Muscle of back (tissue), 13 donors: ENCODE measurements at places on chromosomes 16 and 17.

DNA sequence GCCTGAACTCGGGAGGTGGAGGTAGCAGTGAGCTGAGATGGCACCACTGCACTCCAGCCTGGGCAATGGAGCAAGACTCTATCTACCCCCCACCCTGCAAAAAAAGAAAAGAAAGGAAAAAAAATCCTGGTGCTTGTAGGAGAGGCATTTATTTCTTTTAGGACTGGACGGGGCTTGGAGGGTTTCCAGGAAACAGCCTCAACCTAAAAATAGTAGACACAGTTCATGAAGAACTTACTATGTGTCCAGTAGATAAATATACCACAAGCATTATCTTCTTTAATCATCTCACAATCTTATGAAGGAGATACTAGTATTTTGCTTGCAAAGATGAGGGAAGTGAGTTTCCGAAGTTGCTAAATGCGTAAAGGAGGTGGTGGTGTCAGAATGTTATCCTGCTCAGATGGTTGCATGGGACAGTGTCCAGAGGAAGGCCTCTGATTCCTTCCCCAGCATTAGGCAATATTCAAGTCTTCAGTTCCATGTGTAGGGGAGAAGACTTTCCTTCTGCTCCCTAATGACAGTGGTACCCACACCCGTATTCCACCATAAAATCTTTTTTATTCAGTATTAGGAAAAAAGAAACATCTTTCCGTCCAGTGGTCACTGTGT, 263.2 kb downstream of the WWOX start:
- no peak for DNase-seq

- no peak for DNase-seq
These were observed 842 bp upstream of the TEDC2 start for GRCh38 chr16:2458887-2459646.

DNA sequence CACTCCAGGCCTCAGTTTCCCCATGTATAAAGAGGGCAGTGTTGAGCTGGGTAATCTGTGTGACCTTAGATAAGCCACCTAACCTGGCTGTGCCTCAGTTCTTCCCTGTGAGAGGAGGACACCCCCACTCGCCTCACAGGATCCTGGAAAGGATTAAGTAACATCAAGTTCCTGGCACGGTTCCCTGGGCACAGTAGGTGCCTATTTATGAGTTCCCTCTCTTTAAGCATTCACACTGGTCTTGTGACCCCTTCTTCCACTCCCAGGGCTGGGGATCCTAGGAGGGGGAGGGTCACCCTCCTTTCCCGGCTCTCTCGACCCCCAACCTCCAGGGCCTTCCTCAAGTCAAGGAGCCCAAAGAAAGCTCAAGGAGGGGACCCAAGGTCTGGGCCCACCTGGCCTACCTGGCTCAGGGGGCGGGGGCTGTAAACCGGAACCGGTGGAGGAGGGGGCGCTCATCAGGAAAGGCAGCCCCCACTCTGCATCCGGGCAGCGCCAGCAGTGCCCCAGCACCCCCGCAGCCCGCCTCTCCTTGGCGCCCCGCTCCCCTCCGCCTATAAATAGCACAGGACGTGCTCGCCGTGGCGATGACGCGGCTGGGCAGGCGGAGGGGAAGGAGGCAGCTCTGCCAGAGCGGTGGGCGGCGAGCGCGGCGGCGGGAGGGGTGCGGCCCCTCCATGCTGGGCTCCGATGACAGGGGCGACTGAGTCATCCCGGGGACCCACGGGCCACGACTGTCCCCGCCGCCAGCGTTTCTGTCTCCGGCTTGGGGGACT, 9.4 kb downstream of the RPL19 start:
- no peak for DNase-seq

GRCh38 chr16:27322858-27323780, 9.3 kb downstream of the IL4R start:
- DNase-seq, result no peak

DNA sequence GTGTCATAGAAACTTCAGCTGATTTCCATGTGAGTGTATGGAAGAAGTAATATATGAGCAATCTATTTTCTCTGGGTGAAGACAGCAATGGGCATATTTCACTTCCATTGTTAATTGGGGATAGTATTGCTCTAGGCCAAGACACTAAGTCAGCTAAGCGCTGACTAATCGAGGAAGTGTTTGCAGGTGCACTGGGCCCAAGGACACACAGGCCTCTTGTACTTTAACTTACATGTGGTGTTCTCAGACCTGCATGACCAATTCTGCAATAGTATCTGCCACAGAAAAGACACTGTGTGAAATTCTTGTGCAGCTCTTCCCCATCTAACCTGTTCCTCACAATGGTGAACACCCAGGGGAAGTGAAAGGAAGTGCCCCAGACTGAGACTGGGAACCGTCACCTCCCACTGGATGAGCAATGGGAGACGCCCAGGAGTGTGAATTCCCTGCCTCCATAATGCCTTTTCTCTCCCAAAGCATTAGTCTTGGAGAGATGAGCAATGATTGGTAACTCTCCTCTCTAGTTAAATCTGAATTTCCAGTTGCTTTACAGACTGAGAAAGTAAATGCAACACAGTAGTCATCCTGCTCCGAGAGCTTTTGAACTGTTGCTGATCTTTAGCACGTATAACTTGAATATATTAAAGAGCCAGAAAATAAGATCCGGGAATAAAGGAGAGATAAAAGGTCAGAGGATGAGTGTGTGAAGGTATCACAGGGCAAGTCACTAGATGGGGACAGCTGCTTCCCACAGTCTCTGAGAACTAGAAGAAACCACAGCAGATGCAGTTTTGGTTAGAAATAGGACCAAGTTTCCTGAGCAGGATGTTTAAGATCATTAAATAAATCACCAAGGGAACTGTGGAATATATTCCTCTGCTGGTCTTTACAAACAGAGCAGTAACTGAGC, 82.6 kb downstream of the CDK5R1 start:
- no peak for DNase-seq

DNA sequence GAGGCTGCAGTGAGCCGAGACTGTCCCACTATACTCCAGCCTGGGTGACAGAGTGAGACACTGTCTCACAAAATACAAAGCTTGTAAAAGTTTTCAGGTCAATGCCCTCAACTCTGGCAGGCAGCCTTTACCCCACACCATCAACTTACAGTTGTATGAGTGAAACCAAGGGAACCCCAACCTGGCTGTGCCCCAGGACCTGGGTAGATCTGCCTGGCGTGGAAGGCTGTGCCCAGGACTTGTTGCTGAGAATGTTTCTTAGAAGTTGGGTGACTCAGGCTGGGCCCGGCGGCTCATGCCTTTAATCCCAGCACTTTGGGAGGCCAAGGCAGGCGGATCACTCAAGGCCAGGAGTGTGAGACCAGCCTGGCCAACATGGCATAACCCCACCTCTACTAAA, 7.8 kb downstream of the CES3 start:
- no peak for DNase-seq

- DNase-seq, result no peak
These were observed 23.6 kb upstream of the BPTF start for GRCh38 chr17:67801626-67802175.

DNA sequence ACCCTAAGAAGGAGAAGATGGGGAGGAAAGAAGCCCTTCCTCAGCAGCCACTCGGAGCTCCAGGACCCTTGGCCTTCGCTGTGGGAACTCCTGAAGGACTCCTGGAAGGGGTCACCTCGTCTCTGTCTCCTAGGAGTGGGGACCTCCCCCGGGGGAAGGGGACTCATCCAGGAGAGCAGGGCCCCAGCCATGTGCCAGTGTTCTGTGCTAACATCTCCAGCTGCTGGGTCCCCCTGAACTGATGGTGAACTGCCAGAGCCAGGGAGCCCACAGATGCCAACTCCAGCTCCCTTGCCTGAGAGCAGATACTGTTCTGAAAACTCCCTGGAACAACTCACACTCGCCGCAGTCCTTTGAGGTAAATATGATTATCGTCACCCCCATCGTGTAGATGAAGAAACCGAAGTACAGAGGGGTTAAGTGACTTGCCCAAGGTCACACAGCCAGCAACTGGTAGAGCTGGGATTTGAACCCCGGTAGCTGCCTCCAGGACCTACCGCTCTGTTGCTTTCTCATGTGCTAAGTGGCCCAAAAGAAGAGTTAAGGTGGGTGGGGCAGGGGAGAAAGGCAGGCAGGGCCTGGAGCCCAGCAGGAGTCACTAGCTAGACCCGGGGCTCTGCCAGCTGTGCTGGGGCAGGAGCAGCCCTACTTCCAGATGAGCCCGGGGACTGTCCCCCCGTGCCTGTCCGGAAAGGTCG, 10.5 kb downstream of the TIMM22 start:
- no peak for DNase-seq

- no peak for DNase-seq
These were observed 10.6 kb downstream of the SNTB2 start for GRCh38 chr16:69197573-69197972.

DNA sequence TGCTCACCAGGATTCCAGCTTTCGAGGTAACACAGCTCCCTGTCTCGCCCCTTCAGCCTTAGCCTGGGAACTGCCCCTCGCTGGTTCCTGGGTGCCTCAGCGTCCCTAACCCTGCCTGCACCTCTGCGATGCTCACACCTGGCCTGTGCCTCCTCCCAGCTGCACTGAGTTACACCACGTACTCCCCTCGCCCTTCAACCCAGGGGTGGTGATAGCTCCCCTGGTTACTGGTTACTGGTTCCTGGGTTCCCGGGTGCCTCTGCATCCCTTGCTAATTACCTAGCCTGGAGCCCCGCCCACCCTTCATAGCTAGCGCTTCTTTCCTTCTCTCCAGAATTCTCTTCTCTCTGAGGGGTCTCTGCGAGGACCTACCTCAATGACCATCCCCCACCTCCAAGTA, 65.3 kb upstream of the PLCG2 start:
- DNase-seq, result no peak

- DNase-seq, result no peak
These were observed 2.3 kb downstream of the ARSG start for GRCh38 chr17:68293490-68294195.

GRCh38 chr17:66287911-66288310, 14.5 kb upstream of the PRKCA start:
- no peak for DNase-seq

- no peak for DNase-seq
These were observed 23.4 kb upstream of the SSTR2 start for GRCh38 chr17:73141411-73141810.

DNA sequence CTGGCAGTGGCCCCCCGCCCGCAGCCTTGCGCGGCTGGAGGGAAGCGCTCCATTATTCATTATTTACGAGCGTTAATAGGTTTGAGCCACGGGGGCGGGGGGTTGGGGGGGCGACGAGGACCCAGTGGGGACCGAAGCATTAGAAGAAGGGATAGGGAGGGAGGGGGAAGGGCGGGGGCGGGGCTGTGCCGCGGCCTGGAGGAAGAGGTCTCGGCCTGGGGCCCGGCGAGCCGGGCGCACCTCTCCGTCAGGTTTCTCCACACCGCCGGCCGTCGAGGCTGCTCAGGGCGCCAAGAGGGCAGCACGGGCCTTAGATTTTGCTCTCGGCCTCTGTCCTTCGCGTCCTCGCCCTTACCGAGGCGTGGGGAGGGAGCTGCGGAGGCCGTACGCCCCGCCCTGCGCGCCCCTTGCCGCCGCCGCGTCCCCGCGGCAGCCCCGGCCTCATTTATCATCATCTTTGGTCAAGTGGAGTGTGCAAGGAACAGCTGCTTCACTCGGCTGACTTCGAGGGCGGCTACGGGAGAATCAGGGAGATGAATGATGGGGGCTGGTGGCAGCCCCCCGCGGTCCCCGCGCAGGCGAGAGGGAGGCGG, 54.2 kb downstream of the SREBF1 start:
- no peak for DNase-seq
